HT1080 (cell line): ENCODE measurements at places on chromosomes 5 and 9.

- DNase-seq: no peak
Measured at GRCh38 chr5:37899037-37899436, 59.2 kb upstream of the GDNF start.

- DNase-seq: no peak
Measured at GRCh38 chr9:98854266-98854665, 46.8 kb downstream of the GALNT12 start.

- no peak for DNase-seq
Measured at GRCh38 chr5:53029608-53030007, 40.5 kb downstream of the ITGA2 start.

DNA sequence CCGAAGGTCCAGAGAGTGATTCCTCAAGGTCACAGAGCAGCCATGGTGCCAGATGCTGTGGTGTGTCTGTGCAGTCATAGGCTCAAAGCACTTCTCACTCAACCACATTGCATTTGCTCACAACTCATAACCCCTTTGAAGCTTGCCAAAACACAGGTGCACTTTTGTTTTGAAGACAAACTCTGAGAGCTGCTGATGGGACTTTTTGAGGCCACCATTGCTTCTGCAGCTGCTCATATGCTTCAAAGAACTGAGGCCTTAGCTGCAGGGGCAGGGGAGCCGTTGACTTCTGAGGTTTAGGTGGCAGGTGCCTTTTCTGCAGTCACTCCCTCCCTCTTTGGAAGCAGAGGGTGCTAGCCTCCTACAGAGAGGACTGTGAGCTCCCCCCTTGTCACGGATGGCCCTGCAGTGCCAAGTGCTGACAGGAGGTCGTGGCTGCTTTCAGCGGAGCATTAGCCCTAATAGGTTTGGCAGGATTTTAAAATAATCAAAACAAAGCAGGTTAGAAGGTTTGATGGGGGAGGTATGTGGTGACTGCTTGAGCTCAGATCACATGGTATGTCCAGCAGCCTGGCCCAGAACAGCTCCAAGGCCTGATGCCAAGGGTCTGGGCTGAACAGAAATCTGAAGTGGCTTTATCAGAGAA, 232.1 kb downstream of the MAN2A1 start:
- no peak for DNase-seq

DNA sequence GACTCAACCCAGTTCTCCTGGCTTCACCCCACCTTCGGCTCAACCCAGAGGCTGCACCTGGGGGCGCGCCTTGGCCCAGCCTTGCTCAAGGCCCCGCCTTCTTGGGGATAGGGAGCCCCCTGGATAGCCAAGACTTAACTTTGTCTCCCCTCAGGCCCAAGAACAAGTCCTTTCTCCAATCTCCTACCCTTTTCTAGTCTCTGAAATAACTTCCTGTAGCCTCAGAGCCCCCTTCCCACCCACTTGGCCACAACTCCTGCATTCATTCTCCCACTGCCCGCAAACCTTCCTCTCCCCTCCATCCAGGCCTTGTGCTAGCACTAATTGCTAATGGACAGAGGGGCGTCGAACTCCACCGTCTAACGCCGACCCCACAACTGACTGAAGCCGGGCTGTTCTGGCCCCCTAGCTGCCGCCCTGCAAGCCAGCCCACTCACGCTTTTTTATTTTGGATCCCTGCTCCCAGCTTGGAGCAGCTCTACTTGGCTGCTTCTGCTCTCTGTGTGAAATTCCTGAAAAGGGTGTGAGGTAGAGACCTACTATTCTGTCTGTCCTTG, 579 bp upstream of the ASTN2 start:
- DNase-seq: no peak

- DNase-seq: no peak
Measured at GRCh38 chr5:83921666-83922193, 201.1 kb upstream of the HAPLN1 start.
